ENCODE measurements at places on chromosomes 2 and 18.

GRCh38 chr18:68660354-68661183, 54.3 kb downstream of the TMX3 start:
- DNase-seq, result peak; percentile 81

- no peak for DNase-seq
Observed at GRCh38 chr18:77337604-77338003, 88.0 kb downstream of the GALR1 start.

- DNase-seq, result no peak
Observed at GRCh38 chr18:70276416-70277191, 12.2 kb upstream of the SOCS6 start.

- no peak for DNase-seq
Observed at GRCh38 chr2:138522556-138522955, 21.0 kb downstream of the SPOPL start.

DNA sequence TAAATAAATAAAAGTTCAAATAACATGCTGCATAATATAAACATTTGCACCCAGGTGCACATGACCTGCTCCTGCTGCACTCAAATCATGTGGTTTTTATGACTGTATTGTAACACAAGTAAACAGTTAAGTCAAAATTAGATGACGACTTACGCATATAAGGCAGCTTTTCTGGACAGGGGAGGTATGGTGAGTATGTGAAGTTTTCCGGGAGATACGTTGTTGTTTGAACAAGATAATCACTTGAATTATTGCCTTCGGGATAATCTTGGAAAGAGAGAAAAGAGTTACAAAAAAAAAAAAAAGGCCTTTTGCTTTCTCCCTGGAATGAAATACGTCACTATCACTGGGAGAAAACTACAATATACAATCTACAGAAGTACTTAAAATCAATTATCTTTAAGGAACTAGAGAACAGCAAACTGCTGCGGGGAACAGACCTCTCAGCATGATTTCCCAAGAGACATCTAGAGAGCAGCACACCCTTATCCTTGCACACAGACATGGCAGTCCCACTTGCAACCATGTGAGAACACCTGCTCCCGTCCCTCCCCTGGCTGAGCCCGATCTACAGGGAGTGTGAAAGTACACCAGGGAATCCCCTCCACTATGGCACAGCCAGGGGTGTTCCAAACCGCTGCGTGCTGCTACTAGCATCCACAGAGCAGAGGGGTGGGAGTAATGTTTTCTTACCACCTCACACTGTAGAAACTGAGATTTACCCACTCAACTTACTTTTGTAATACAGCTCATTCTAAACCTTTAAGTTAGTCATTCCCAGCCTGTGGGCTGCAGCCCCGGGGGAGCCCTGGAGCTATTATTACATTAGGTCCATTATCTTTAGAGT, 26.3 kb downstream of the B4GALT6 start:
- no peak for DNase-seq

- no peak for DNase-seq
Observed at GRCh38 chr2:60463249-60463648, 90.2 kb downstream of the BCL11A start.

DNA sequence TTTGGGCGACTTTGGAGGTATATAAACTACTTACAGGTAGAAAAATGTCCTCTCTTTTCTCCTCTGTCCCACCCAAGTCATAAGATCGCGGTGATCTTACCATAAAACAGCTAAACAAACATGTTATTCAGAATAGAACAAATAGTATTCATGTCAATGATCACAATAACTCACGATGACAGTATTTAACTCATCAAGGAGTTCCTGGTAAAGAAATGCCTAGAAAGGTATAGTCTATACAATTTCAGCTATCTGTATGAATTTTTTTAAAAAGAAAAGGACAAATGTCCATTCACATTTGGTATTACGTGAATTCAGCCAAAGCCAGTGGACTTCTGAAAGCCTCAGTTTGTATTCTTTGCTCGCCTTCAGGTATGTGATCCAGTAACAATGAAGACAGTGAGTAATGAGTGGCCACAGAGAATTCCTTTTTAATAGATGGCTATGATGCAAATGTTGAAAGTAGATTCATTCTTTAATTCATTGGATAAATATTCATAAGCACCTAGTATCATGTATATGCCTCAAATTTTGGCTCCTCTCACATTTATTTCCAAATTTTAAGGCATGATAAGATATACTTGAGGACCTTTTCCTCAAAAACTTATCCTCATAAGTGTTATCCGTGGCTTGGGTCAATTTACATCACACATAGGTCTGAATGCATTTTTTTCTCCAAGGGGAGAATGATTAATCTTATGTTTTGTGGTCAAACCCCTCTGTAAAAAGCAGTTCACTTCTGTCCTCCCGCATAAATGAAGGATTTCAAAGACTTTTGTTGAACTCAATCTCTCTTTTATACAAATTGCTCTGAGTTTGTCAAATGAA, 20.3 kb downstream of the ABCB11 start:
- DNase-seq, result no peak

- no peak for DNase-seq
Observed at GRCh38 chr2:149743842-149744448, 156.4 kb upstream of the MMADHC start.

- no peak for DNase-seq
Observed at GRCh38 chr2:223889229-223889628, 51.8 kb upstream of the AP1S3 start.

DNA sequence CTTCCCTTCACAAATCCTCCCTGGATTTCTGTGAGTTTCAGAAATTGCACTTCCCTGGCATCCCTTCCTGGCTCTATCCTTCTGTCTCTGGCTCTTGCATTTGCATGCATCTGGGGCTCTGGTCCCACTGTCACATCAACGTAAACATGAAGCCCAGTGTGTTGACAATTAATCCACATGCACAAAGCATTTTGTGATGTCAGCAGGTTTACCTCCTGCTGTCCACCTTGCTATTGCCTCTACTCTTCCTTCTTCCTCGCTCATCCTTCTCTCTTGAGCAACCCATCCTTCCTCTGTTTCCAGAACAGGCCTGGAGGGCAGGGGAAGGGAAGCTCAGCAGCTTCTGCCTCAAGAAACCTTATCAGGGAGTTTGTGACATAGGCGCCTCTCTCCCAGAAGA, 111.7 kb upstream of the ATP5MC3 start:
- no peak for DNase-seq

DNA sequence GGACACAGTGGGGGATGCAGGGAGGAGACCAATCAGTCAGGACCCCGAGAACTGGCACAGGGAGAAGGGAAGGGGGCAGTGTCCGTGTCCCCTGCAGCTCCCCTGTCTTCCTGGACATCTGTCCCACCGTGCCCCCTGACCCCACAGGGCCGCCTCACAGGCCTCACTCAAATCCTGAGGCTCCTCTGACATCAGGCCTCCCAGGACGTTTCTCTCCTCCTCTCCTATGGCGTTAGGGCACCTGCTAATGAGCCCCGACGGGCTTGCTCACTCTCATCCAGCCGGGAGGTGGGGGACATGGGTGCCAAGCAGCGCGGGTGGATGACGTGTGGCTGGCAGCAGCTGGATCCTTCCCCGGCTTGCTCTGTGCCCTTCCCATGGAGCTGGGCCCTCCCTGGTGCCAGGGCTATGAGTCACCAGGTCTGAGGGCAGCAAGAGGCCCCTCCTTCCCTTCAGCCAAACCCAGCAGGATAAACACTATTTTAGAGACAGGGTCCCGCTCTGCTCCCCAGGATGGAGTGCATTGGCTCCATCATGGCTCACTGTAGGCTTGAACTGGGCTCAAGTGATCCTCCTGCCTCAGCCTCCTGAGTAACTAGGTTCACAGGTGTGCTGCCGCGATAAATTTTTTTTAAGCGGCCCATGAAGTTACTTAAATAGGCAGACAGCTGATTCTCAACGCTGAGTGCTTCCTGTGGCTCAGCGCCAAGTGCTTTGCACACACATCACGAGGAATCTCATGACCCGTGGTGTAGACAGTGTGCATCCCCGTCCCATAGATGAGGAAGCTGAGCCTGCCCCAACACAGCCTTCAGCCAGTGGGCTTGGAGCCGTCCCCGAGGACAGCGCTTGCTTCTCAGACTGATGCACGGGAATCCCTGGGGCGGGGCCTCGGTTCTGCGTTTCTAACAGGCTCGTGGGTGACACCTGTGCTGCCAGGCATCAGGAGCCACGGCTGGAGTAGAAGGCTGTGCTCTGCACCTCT, 64.5 kb upstream of the HDAC4 start:
- no peak for DNase-seq

GRCh38 chr2:96918754-96919550, 49.1 kb upstream of the SEMA4C start:
- no peak for DNase-seq

GRCh38 chr2:173393186-173393585, 38.5 kb downstream of the CDCA7 start:
- DNase-seq, result no peak

DNA sequence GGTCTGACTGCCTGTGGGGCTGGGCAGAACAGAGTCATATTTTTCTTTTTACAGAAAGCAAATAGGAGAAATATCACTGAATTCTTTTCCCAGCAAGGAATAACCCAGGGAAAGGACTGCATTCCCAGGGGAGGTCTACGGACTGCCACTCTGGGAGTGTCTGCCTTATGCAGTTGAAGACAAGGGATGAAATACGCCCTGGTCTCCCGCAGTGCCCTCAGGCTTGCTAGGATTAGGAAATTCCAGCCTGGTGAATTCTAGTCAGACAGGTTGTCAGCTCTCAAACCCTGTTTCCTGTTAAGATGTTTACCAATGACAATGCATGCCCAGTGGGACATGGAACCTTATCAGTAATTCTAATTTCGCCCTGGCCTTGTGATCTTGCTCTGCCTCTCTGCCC, 30.3 kb upstream of the PDK1 start:
- no peak for DNase-seq

DNA sequence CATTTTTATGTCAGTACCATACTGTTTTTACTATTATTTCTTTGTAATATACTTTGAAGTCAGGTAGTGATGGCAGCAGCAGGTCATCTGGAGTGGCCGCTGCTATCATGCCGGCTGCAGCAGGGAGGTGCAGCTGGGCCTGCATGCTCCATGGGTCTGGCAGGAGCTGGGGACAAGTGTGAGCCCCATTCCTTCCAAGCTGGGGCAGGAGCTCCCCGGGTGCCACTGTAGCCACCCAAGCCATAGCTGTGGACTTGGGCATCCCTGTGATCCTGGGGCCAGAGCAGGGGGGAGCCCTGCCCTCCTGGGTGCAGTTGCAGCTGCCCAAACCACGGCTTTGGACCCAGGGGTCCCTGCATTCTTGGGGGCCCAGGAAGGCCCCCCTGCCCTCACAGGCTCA, 59.2 kb downstream of the CSRNP3 start:
- no peak for DNase-seq
